ENCODE measurements at places on chromosomes 5 and 9.

- DNase-seq, result peak; percentile 37
These were observed 154.1 kb upstream of the CDH12 start for GRCh38 chr5:23007236-23007635.

DNA sequence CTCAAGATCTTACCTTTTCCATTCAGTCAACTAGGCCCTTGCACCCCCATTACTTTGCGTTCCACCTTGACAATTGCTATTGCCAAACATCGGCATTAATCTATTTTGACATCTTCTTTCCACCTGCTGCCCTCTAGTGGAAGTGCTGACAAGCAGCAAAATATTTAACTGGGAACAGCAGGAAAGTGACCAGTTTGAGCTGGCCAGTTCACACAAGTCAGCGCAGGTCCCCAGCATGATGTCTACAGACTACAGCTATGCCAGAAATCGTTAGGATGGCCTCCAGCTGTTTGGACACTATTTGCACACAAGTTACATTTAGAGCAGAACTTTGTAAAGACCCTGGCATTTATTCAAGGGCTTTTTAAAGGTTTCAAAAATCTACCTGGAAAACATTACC, 160.1 kb downstream of the GHR start:
- peak; percentile 59 for DNase-seq

- DNase-seq, result peak; percentile 66
These were observed 857 bp downstream of the ADAM19 start for GRCh38 chr5:157574456-157575380.

DNA sequence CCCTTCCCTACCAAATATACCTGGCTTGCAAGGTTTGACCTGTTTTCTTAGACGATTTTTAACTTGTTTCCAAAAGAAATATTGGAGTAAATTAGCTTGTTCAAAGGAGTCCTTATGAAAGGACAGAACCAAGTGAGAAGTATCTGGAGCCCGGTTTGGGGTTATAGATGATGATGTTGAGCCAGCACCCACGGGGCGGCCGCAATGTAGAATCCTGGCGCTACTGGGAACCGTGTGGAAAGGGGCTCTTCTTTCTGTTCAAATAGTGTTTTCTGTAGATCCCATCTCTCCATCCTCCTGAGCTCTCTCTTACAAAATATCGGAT, 517 bp upstream of the EXOSC2 start:
- no peak for DNase-seq

DNA sequence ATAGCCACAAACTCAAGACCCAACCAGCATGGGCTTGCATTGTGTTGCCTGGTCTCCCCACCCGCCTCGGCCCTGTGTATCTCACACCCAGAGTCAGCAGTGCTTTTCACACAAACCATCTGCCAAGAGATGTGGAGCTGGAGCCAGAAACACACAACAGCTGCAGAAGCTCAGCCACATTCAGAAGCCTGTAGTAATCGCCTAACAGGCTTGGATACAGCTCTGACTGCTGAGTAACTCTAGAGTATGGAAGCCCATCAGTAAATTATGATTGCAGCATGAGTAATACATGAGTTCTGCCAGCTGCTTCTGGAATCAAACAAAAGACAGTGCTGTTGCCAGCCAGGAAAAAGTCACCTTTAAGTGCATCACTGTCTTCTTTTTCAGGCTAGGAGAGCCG, 16.0 kb downstream of the TEK start:
- peak; percentile 96 for DNase-seq

DNA sequence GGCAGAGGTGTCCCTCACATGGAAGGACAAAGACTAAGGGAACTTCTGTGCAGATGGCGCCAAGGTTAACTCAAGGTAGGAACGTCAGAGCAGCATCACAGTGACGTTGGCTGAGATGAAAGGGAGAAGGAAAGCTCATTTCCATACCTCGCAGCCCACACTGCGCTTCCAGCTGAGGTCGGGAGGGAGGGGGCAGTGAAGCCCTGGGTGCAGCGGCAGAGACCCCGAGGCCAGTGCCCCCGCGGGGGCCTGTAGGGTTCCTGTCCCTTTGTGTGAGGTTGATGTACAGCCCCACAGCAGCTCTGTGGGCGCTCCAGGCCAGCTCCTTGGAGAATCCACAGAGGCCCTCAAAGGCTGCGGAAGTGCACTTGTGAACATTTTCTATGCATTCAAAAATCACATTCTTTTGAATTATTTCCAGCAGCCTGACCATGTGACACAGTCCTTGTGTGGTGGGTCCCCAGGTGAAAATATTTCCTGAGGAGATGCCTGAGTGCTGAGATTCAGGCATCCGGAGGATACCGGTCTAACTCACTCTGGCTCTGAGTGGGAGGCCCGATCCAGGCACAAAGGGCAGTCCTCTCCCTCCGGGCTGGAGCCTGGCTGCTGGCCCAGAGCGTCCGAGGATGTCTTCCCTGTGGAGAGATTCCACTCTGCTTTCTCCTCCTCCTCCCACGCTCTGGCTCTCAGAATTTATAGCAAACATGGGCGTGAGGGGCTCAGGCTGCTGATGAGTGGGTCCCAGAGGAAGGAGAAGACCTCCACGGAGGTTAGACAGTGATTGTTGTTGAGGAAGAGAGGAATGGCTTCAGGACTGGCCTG, 150.7 kb downstream of the ICE1 start:
- DNase-seq, result no peak

DNA sequence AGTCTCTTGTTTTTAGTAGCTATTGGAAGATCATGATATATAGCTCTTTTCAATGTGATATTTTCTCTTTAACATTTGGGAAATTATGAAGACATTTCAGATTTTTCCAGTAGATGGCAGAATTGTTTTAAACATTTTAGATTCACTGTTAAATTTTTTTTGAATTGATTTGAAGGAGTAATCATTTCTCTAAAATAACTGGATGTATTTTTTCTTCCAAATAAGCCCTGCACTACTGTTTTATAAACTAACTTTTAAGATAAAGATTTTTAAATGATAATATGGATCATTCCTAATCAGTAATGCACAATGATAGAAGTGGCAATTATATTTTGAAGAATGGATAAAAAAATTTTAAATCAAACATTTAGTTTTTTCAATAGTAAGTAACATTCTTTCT, 14.2 kb downstream of the NDUFAF2 start:
- peak; percentile 30 for DNase-seq

DNA sequence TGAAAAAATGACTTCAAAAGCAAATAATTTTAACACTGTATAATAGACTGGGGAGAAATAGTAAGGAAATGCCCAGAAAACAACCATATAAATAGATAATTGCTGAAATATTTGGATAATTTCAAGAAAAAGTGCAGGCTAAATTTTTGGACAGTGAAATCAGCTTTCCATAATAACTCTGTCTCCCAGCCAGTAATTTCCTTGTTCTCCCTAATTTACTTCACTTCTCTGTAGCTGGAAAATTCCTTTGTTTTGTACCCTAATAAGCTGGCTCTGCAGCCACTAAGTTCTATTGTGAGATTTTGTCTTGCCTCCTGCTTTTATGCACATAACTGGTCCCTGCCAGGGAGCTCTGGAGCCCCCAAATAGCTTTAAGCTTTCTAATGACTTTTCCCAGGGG, 27.7 kb downstream of the PRDM6 start:
- no peak for DNase-seq

GRCh38 chr5:102762562-102763227, 7.6 kb downstream of the PAM start:
- DNase-seq, result no peak

- DNase-seq, result peak; percentile 77
These were observed 232.3 kb upstream of the PAPPA start for GRCh38 chr9:115921301-115921700.

DNA sequence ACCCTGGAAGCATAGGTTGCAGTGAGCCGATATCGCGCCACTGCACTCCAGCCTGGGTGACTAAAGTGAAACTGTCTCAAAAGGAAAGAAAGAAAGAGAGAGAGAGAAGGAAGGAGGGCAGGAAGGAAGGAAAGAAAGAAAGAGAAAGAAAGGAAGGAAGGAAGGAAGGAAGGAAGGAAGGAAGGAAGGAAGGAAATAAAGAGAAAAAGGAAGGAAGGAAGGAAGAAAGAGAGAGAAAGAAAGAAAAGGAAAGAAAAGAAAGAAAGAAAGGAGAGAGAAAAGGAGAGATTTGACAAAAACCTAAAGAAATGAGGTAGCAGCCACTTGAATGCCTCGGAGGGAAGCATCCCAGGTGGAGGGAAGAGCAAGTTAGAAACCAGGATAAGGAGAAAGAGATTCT, 44.6 kb downstream of the MSX2 start:
- DNase-seq, result no peak

All from fibroblast of villous mesenchyme (primary cell).